Spleen (tissue), 13 donors: ENCODE measurements at places on chromosomes 1 and 21. TPM values are rescaled to one million over a fixed set of nuclear protein-coding genes. Genes with fewer than 3 reads are reported as not detected.

- peak overlapping the region; percentile 55 for H3K4me3 ChIP-seq
- peaks cover 46% of the 10 kb centered on the region for H3K4me1 ChIP-seq
- peak overlapping the region; percentile 88 for H3K27ac ChIP-seq
- H3K36me3 ChIP-seq = no peaks in the 10 kb centered on the region
Observed at GRCh38 chr1:236063919-236064673, 794 bp downstream of the NID1 start.

- no peaks in the 10 kb centered on the region for H3K27me3 ChIP-seq
- no peaks in the 10 kb centered on the region for H3K36me3 ChIP-seq
- H3K4me1 ChIP-seq = no peaks in the 10 kb centered on the region
- H3K4me3 ChIP-seq = no peak overlapping the region
Observed at GRCh38 chr1:77060000-77060399, 159.2 kb downstream of the PIGK start.

GRCh38 chr1:237166086-237166485 lies 124.1 kb downstream of the RYR2 start:
- H3K4me3 ChIP-seq = no peak overlapping the region
- no peaks in the 10 kb centered on the region for H3K4me1 ChIP-seq
- H3K27me3 ChIP-seq = no peaks in the 10 kb centered on the region

DNA sequence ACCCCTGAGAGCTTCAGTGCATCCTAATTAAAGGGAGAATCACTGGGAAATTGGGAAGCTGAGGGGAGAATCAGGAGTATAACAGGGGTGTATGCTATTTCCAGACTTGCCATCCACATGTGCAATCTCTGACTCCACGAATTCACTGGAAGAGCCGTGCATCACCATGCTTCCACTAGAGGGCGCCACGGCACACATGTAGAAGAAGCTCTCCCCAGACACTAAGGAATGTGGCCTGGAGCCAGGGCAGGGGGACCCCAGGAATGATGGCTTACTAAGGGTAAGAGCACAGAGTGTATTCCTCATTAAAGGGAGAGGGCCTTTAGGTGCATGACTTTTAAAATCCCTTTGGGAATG lies 81.5 kb downstream of the ABCA4 start:
- H3K27ac ChIP-seq = no peak overlapping the region
- DNase-seq = peak; percentile 86
- H3K27me3 ChIP-seq = no peaks in the 10 kb centered on the region
- peaks cover 14% of the 10 kb centered on the region for H3K4me1 ChIP-seq
- no peaks in the 10 kb centered on the region for H3K36me3 ChIP-seq

OXCT2 gene
- total RNA-seq = 1.2 TPM

DNA sequence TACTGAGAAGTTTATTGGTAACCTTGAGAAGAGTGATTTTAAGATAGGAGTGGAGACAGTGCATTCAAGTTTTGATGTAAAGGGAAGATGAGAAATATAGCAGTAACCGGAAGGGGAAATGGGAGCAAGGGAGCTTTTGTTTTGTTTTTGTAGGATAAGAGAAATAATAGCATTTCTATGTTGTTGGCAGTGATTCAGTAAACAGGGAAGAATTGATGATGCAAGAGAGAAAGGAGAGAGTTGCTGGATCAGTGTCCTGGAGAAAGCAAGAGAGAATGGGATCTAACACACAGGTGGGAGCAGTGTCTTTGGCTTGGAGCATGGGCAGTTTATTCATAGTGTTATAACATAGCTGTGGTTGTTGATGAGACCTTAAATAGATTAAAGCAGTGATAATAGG lies 56.4 kb downstream of the OSBPL9 start:
- H3K36me3 ChIP-seq = peaks cover 22% of the 10 kb centered on the region
- no peaks in the 10 kb centered on the region for H3K27me3 ChIP-seq
- H3K4me1 ChIP-seq = no peaks in the 10 kb centered on the region
- H3K27ac ChIP-seq = no peak overlapping the region
- H3K4me3 ChIP-seq = no peak overlapping the region

SRRM1 gene
- 129 TPM for total RNA-seq

RGS18 gene
- 65.2 TPM for total RNA-seq

C8A gene
- total RNA-seq = not detected

DNA sequence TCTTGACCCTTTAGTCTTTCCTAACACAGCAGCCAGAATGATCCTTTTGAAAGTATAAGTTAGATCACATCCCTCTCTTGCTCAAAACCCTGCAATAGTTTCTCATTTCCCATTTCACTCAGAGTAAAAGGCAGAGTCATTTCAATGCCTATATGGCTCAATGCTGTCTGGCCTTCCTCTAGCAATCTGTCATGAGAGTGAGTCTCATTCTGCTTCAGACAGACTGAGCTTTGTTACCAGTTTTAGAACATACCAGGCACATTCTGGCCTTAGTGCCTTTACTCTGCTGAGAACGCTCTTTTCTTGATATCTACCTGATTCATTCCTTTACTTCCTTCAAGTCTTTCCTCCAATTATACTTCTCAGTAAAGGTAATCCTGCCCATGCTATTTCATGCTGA lies 372.8 kb upstream of the PKN2 start:
- no peaks in the 10 kb centered on the region for H3K36me3 ChIP-seq
- H3K27me3 ChIP-seq = no peaks in the 10 kb centered on the region
- DNase-seq = no peak
- H3K4me1 ChIP-seq = no peaks in the 10 kb centered on the region
- no peak overlapping the region for H3K4me3 ChIP-seq

DNA sequence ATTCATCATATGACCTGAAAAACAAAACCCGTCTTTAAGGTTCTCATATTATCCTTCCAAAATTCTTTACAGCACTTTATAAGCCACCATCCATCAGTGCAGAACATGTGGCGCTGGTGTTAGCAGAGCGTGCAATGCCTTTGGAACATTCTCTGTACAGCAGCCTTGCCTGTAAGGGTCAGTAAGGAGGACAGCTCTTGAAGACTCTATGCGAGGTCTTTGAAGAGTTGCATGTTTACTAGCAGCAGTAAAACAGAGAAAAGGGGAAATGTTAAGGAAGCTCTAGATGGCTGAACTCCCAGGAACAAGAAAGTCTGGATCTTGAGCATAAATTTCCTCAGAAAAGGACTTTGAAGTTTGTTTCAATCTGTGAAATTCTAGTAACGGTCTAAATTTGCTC lies 365.6 kb downstream of the DUSP10 start:
- no peak for DNase-seq
- H3K4me1 ChIP-seq = no peaks in the 10 kb centered on the region
- H3K36me3 ChIP-seq = no peaks in the 10 kb centered on the region
- H3K27me3 ChIP-seq = no peaks in the 10 kb centered on the region
- H3K4me3 ChIP-seq = no peak overlapping the region
- no peak overlapping the region for H3K27ac ChIP-seq

DNA sequence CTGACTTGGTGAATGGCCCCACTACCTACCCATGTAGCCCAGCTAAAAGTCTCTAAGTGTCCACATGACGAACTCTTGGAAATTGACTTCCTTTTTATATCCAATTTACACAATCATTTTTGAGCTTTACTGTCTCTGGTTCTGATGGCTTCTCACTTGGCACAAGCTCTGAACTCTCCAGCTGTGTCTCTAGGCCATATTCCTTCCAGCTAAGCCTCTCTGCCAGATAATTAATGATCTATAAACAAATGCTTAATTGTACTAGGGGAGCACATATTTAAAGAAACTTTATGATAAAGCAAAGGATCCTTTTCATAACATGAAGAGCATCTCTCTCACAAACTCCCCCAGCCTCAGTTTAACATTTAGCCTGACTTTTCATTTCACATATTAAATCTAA lies 16.3 kb upstream of the BEND5 start:
- no peaks in the 10 kb centered on the region for H3K27me3 ChIP-seq
- no peak for DNase-seq
- no peaks in the 10 kb centered on the region for H3K4me1 ChIP-seq
- H3K4me3 ChIP-seq = no peak overlapping the region

GRCh38 chr1:7378346-7379130 lies 392.6 kb upstream of the VAMP3 start:
- no peak overlapping the region for H3K4me3 ChIP-seq
- no peaks in the 10 kb centered on the region for H3K27me3 ChIP-seq
- peak; percentile 28 for DNase-seq
- no peaks in the 10 kb centered on the region for H3K36me3 ChIP-seq
- no peak overlapping the region for H3K27ac ChIP-seq
- peaks cover 7% of the 10 kb centered on the region for H3K4me1 ChIP-seq

KCNE2 gene
- not detected for total RNA-seq

DNA sequence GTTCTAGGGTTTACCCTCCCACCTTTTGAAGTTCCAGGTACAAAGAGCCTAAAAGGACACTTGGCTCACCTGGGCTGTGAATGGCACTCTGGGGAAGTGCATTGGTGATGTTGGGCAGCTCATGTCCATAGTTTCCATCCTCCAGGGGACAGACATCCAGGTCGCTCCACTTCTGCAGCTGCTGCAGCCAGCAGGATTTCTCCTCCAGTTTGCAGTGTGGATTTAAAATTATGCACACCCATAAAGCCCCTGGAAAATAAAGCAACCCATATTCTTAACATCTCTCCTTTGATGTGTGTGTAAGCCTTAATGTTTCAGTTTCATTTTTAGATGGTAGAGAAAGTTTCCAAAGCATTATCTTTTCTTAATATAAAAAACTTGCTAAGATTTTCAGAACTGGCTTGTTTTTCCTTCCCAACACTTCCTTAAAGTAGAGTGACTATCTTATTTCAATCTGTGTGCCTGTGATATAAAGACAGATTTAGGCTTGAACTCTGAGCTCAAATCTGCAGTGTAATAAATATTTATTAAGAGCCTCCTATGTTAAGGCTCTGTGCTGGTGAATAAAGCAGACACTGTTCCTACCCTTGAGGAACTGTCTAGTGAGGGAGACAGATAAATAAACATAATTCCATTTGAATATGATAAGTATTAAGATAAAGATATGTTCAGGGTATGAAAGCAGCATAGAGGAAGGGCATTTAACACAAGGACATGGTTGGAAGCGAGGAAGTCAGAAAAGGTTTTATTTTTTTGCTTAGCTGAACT lies 39.1 kb downstream of the UROD start:
- DNase-seq = no peak
- H3K36me3 ChIP-seq = no peaks in the 10 kb centered on the region
- H3K4me3 ChIP-seq = no peak overlapping the region

DNA sequence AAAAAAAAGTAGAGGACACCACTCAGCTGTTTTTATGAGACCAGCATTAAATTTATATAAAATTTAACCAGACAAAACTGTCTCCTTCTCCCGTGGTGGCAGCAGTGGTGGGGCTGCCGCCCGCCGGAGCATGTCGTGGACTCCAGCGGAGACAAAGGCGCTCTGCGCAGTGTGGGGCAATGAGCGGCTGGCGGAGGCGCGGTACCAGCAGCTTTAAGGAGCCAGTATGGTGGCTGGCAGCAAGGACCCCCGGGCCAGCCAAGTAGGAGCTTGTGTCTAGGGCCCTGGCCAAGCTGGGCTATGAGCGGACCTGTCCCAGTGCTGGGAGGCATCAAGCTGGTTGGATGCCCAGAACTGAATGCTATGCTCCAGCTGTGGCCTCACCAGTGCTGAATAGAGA lies 2102.9 kb downstream of the NCAM2 start:
- no peaks in the 10 kb centered on the region for H3K4me1 ChIP-seq
- DNase-seq = no peak
- no peak overlapping the region for H3K4me3 ChIP-seq
- no peaks in the 10 kb centered on the region for H3K36me3 ChIP-seq
- no peak overlapping the region for H3K27ac ChIP-seq
- no peaks in the 10 kb centered on the region for H3K27me3 ChIP-seq

DNA sequence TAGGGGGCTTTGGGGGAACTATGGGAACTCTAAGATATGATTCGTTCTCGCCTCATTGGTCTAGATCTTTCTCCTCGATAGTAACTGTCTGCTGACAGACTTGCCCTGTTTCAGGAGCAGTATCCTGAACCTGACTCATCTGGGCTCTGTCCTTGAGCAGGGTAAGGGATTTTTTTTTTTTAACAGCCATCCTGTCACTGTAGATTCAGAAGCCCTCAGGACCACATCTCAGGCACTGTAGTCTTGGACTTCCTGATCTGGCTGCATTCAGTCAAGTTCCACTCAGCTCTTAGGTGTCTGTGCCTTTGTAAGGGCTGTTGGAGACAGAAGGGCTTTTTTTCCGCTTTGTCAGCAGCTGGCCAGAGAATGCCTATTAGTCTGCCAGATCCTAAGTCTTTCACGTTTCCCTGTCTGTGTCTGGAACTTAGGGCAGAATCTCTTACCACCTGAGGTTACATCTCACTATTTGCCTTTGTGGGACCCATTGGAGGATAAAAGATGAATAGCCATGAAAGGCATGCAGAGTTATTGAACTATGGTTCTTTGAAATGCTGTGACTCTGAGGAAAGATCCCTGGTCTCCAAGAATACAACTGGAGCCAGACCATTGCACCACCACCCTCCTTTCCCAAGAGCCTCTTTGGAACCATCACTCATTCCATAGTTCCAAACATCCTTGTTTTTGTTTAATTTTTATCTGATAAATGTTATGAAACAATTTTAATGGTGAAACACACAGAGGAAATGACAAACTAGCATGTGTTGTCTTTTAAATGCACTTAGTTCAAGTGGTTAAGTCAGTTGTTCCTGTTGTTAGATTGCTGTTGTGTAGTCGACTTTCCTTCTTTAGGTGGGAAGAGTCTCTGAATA lies 49.7 kb upstream of the MACF1 start:
- peaks cover 37% of the 10 kb centered on the region for H3K4me1 ChIP-seq
- no peak overlapping the region for H3K4me3 ChIP-seq
- H3K27ac ChIP-seq = peak overlapping the region; percentile 44
- no peaks in the 10 kb centered on the region for H3K27me3 ChIP-seq

DNA sequence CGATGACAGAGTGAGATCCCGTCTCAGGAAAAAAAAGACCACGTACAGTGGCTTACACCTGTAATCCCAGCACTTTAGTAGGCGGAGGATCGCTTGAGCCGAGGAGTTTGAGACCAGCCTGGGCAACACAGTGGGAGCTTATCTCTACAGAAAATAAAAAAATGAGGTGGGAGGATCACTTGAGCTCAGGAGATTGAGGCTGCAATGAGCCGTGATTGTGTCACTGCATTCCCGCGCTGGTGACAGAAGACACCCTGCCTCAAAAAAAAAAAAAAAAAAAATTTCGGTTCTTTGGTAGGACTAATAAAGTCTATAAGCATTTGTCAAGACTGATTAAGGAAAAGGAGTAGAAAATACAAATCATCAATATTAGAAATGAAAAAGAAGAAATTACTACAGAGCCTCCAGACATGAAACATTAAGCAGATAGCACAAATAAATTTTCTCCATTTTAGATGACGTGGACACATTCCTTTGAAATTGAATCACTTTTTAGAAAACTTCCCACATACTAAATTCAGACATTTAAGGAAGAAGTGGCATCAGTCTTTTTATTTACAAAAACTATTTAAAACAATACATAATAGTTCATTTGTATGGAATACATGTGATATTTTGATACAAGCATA lies 30.4 kb downstream of the MORC3 start:
- H3K36me3 ChIP-seq = peaks cover 72% of the 10 kb centered on the region
- no peak overlapping the region for H3K4me3 ChIP-seq
- no peaks in the 10 kb centered on the region for H3K4me1 ChIP-seq
- no peak overlapping the region for H3K27ac ChIP-seq
- H3K27me3 ChIP-seq = no peaks in the 10 kb centered on the region

APCS gene
- not detected for total RNA-seq

- H3K27me3 ChIP-seq = no peaks in the 10 kb centered on the region
- H3K4me3 ChIP-seq = no peak overlapping the region
- no peak for DNase-seq
- no peak overlapping the region for H3K27ac ChIP-seq
Observed at GRCh38 chr1:228381356-228381755, 25.3 kb downstream of the TRIM11 start.

- no peak for DNase-seq
- H3K27me3 ChIP-seq = no peaks in the 10 kb centered on the region
Observed at GRCh38 chr21:21915816-21916215, 917.6 kb downstream of the NCAM2 start.

GRCh38 chr1:9766759-9767442 lies 56.9 kb downstream of the CLSTN1 start:
- DNase-seq = peak; percentile 27
- H3K4me1 ChIP-seq = no peaks in the 10 kb centered on the region
- H3K27me3 ChIP-seq = no peaks in the 10 kb centered on the region
- H3K27ac ChIP-seq = no peak overlapping the region
- no peaks in the 10 kb centered on the region for H3K36me3 ChIP-seq
